ENCODE measurements at places on chromosomes 5 and 9.

- DNase-seq = no peak
Measured at GRCh38 chr9:136935651-136936050, 8.9 kb downstream of the FBXW5 start.

- no peak for DNase-seq
Measured at GRCh38 chr9:124657516-124657915, 113.6 kb downstream of the NR6A1 start.

DNA sequence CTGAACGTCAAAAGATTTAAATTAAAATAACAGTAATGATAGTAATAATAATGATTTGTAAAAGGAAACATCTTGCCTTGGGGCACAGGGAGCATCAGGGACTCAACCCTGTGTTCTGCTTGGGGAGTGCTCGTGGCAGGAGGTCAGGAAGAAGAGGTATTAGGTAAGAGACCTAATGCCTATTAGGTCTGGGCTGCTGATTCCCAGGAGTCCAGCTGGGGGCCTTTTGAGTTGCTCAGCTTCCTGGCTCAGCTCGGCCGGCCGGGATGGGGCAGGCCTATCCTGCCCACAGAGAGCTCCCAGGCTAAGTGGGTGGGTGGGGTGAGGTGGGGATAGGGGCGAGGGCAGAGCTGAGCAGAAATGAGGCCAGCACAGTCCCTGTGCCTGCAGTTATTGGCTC, 17.5 kb downstream of the LMX1B start:
- DNase-seq = no peak

DNA sequence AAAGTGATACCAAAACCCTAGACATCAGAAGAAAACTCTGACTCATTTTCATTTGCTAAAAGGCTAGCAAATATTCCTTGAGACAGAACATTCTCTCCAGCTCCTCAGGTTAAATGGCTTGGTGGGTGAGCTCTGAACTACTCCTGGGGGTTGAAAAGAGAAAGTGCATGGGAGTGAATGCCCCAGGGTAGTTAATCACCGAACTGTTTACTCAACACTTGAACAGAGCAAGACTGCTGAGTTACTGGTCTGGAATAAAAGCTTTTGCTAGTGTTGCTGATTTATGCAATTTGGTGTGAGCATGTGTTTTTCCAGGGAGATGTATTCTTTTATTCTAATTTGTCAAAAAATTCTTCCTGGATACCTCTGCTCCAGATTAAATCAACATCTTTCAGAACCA, 88.3 kb upstream of the PRDM9 start:
- DNase-seq = no peak

GRCh38 chr5:72477644-72478043, 29.6 kb downstream of the ZNF366 start:
- no peak for DNase-seq

DNA sequence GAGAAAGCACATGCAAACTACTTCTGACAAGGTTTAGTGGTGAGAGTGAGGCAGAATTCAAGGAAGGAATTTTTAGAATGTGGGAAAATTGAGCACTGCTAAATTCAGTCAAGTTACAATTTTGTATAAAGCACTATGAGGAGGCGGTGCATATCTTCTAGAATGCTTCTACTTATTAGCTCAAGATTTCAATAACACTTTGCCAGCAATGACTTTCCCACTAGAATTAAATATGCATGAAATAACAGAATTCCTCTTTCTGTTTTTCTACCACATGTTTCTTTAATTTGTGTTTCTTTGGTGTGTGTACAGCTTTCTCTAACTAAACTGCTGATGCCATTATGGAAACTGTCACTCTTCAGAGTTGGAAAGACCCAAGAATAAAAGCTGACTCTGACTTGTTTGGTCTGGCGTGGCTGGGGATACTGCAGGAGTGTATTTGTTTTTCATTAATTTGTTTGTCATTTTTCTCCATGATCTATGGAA, 163.5 kb downstream of the ARSB start:
- DNase-seq = no peak

DNA sequence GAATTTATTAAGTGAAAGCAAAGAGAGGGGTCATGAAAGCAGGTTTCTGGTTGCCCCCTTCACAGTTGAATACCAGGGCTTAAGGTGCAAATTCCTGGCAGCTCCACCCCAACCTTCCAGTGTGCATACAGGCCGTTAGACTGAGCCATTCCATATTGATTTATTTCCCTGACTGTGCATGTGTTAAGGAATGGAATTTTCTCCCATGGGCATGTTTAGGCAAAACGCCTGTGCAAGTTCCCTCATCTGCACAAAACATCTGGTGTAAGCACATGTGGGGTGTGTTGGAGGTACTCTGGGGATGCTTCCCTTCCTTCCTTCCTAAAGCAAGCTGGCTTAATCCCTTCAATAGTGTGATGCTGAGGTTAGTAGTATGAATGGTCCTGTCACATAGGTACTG, 1470.6 kb downstream of the MAT2B start:
- no peak for DNase-seq
